A549 (cell line): ENCODE measurements at places on chromosomes 1 and 21.

- no peak for DNase-seq
Observed at GRCh38 chr1:115656461-115657077, 14.8 kb downstream of the VANGL1 start.

GRCh38 chr1:231883382-231883781 is 256.8 kb downstream of the DISC1 start:
- no peak for DNase-seq

- DNase-seq, result no peak
Observed at GRCh38 chr1:200967693-200968468, 55.6 kb downstream of the KIF21B start.

DNA sequence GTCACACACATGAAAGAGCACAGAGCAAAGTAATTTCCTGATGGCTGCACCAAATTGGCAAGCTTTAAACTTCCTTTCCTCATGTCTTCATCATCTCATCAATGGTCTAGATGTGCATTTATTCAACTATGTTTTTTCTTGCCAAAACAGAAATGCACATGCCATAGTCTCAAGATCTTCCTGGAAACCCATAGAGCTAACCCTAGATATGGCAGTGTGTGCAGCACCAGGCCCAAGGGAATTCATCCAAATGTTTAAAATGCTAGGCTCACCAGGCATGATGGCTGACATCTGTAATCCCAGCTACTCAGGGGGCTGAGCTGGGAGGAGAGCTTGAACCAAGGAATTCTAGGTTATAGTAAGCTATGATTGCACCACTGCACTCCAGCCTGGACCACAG is 31.2 kb upstream of the PALMD start:
- no peak for DNase-seq

DNA sequence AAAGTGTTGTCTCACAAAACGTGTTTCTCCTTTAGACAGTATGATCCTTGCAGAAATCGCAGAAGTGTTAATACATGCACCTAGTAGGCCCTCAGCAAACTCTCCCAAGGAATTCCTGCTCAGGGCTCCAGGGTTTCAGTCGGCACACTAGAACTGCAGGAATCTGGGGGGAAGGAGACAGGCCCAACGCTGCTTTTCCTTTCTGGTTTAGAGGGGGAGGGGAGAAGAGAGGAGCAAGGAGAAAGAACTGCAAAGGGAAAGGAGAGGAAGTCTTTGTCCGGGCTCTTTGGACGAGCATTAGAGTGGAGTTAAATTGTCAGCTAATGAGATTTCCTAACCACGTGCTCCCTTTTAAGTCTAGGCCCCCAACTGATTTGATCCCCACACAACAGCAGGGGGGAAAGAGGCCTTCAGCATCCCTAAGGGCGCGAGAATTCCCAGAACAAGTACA is 103.7 kb upstream of the SOD1 start:
- DNase-seq, result no peak

DNA sequence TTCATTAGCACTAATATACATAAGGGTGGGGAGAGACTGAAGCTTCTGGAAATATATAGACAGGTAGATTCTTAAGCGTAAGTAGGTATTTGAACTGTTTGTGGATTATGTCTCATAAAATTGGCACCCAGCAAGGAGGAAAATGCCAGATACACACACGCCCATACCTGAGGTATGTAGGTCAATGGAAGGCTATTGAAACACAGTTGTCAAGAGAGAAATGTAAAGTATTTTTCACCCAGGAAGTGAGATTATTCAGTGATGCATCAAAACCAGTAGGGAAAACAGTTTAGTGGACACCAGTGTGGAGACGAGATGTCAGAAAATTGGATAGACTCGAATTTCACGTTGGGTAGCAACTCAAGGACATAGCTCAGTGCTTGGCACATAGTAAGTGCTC is 4.7 kb upstream of the RSPH1 start:
- DNase-seq, result no peak

- peak; percentile 91 for DNase-seq
Observed at GRCh38 chr1:24201941-24202440, 14.9 kb upstream of the IFNLR1 start.

DNA sequence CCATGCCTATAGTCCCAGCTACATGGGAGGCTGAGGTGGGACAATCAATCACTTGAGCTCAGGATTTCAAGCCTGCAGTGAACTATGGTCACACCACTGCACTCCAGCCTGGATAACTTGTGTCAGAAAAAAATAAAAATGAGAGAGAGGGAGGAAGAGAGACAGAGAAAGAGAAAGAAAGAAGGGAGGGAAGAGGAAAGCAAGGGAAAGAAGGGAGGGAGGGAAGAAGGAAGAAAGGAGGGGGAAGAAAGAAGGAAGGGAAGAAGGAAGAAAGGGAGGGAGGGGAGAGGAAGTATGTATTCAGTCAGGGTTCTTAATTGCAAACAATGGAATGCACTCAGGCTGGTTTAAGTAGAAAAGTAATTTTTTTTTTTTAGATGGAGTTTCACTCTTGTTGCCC is 7.9 kb upstream of the HENMT1 start:
- DNase-seq, result no peak

- peak; percentile 25 for DNase-seq
Observed at GRCh38 chr1:51644533-51645197, 27.8 kb downstream of the OSBPL9 start.

DNA sequence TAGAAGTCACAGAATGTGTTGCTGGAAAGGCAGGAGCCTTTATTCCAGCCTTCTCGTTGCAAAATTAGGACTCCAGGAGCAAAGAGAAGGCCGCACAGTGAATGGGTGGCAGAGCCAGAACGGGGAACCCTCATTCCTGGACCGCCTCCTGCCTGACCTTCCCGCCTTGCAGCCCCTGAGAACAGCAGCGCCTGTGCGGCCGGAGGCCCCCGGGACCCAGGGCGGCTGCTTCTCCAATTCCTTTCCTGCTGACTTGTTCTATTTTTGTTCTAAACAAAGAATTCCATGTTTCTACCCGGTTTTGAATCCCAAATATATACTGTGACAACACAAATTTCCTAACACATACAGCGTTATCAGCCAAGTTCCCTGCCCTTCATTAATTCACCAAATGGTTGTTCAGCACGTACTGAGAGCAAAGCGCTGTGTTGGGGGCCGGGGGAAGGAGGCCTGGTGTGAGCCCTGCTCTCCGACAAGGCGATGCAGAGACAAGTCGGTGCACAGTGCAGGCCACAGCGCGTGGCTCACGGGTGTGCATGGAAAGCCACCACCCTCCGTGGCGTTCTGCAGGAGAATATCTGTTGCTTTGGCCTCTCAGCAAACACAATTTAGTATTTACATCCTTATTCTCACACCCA is 31.9 kb upstream of the COL6A2 start:
- DNase-seq, result no peak

DNA sequence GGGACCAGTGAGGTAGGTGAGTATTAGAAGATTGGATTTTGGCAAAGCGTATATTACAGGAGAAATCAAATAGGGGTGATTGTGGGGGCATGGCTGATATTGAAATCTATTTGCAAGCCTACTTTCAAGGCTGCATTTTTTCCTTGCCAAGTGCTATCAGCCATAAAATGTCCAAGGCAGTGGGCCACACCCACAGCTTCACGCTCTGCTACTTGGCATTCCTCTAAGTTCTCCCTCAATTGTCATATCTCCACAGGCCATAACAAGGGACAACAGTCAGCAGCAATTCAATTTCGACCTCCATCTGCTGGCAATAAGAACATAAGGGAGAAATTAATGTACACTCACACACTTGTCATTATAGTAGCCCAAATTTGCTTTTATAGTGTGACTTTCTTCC is 667.1 kb upstream of the PKN2 start:
- no peak for DNase-seq

DNA sequence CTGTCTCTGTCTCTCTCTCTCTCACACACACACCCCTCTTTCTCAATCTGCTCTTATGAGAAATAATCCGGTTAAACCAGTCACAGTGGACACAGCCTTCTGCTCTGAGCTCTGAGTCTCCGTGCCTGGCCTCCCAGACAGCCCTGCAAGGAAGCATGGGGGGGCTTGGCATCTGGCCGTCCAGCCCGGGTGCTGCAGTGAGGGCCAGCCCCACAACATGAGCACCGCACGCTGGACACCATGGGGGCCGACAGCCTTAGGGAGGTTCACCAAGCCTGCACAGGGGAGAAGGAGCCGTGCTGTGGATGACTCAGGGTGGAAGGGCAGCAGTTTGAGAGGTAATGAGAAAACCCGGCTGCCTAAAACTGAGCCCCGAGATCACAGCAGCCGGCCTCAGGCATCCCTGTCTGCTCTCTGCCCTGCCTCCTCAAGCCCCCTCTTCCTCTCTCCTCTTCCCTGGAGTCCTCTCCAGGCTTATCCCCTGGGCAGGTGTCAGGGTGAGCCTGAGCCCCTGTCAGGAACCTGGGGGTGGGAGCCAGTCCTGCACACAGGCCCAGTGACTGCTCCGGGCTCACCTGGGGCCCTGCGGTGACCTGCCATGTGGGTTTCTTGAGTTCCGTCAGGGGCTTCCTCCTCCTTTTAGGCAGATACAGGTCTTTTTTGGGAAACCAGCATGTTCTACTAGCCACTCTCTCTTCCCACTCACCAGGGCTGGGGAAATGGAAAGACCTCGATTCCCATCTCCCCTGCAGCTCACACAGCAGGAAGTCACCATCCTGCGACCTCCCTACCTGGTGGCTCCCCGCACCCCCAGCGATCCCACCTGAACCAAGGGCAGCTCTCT is 92.8 kb downstream of the ITPKB start:
- DNase-seq, result no peak

- no peak for DNase-seq
Observed at GRCh38 chr1:198157847-198158725, 1.3 kb downstream of the NEK7 start.

DNA sequence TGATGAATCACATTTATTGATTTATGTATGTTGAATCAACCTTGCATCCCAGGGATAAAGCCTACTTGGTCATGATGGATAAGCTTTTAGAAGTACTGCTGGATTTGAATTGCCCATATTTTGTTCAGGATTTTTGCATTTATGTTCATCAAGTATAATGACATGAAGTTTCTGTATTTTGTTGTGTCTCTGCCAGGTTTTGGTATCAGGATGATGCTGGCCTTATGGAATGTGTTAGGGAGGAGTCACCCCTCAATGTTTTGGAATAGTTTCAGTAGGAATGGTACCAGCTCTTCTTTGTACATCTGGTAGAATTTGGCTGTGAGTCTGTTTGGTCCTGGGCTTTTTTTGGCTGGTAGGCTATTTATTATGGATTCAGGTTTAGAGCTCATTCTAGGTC is 1643.1 kb upstream of the B3GALT2 start:
- DNase-seq, result no peak

- DNase-seq, result no peak
Observed at GRCh38 chr1:96649301-96649700, 72.3 kb upstream of the PTBP2 start.

DNA sequence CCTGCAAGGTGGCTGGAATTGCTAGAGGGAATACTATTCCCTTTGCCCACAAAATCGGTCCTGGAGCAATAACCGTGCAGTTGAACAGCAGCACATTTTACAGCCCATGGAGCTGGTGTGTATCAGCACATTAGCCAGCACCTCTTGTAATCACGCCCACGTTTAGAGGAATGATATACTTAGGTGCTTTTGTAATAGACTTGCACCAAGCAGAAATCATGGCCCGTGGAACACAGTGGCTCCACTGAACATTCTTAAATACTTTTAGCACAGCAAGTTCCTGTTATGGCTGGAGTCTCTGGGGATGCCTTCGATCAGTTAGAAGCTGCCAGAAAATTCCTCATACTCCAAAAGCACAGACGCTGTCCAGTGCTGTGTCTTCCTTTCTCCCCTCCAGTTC is 218.1 kb upstream of the FAM78B start:
- no peak for DNase-seq

DNA sequence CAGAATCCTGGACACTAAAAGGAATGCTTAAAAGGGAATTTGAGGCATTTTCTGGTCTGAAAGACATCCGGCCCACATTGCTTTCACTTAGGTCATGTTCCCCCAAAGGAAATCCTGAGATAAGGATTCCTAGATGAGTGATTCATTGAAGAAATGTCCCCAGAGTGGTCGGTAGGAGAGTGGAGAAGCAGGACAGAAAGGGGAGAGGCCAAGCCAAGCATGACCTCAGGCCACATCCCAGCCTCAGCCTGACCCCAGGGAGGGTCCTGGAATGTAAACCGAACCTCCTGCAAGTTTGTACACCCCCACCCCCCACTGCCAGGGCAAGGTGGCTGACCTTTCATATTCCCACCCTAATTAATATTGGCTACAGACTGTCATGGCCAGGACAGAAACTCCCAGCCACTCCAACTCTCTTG is 16.6 kb downstream of the HIVEP3 start:
- DNase-seq, result no peak

DNA sequence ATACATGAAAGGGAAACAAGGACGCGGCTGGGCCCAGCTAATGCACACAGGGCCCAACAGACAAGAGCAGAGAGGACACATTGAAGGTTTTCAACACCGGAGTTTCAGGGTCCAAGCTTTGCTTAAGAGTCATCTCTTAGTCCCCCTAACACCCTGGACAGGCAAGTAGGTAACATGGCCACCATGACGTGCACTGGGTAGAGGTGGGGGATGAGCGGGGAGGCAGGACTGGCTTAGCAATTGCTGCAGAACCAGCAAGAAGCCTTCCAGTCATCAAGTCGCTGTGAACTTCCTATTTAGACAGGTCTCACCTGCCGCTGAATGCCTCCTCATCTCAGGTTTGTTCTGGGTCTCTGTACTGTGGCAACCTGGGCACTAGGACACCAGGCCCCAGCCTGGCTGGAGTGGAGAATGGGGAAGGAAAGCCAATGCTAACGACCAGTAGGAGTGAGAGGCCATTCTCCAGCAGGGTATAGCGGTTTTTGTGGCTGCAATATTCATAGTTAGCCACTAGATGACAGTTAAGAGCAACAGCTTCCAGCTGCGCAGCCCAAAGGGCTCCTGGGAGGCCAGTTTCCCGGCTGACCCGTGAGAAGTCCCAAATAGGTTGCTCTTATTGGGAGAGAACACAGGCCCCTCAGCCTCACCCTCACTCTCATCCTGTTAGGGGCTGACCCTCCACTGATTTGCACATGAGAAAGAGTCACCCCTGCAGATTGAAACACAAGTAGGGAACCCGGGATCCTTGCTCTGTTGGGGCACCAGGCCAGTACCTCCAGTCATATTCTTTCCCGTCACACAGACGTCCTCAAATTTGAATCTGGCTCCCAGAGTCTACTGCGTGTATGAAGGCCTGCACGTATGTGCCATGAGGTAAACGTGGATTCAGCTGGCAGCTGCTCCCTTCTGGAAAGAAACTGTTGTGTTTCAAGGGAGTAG is 6.0 kb upstream of the PIGC start:
- DNase-seq, result peak; percentile 85

DNA sequence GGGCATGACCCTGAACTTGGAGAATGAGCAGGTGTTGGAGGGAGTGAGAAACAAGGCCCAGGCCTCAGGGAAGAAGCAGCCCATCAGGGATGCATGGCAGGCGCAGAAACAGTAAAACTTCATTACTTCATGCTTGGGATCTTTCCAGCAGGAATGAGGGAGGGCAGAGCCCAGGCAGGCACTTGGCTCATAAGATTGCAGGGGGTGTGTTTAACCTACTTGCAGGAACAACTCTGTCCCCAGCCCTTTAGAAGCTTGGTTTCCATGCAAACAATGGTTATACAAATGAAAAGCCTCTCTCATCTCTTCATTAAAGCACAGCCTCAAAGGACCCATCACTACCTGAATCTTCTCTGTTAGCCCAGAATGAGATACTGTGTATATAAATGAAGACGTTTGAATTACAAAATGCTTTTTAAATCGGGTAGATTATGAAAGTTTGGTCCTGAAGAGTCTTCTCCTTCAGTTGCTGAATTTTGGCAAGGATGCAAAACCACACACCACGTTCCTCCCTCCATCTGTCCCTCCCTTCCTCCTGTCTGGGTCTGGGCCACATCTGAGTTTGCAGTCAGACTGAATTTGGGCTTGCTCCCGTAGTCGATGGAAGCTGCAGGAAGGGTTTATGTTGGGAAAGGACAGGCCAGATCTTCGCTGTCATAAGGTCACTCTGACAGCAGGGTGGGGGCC is 154.4 kb upstream of the KLHDC7A start:
- DNase-seq, result no peak
